Cortex of kidney (tissue), 1 donor: ENCODE measurements at places on chromosomes 3 and 15.

DNA sequence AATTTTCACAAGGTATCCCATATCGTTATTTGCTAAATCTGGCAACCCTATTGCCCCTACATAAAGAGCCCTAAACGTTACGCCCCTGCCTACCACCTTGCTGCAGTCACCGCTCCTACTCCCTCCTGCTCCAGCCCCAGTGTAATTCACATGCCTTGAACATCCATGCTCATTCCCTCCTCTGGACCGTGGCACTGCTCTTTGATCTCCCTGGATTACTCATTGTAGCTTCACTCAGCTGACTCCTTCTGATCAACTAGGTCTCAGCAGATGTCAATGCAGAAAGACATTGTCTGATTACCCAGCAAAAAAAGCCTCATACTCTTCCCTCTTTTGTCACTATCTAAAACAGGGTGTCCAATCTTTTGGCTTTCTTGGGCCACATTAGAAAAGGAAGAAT, 40.7 kb upstream of the KBTBD8 start:
- DNase-seq, result no peak

- no peak for DNase-seq
These were observed 199.4 kb upstream of the TTC14 start for GRCh38 chr3:180402471-180403073.

DNA sequence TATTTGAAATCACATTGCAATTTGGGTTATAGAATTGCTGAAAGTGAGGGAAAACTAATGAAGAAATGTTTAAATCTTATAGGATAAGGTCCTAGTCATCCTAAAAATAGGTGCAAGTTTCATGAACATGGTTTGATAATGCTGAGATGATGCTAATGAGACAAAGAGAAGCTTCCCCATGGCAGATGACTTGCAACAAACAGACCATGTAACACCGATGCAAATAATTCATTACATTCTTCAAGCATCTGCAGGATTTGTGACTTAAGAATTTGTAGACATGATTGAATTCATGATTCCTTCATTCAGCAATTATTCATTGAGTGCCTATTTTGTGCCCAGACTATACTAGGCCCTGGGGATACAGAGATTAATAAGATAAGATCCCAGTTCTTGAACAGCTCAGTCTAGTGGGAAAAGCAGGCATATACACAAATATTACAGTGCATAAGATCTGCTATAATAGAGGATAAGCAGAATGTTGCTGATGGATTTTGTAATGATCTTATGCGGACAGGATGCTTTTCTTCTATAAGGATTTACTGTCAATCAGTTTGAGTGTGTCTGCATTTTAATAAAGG, 367.9 kb upstream of the GBE1 start:
- DNase-seq, result no peak

DNA sequence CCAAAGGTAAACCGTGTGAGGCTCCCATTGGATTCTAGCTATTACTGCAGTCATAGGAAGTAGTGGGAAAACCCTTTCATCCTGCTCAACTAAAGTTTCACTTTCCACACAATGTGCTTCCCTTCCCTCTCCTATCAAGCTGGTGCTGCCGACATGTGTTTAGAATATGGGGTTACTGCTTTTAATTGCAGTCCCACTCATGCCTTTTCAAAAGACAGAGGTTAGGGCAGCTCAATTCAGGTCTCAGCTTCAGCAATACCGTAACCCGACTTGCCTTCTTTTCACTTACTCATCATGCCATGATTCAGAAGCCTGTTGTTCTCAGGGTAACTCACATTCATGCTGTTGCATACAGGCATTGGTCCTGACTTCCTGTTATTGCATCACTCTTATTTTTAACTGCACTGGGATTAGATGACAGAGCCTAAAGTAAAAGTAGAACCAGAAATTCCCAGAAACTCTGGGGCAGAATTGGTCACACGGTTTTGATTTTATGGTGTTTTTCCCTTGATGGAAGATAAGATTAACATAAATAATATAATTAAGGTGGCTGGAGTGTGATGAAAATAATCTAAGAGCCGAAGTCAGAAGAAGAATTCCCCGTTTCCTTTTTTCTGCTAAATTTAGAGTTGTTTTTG, 45.7 kb downstream of the C2CD4B start:
- no peak for DNase-seq

GRCh38 chr15:39889601-39890000, 30.5 kb downstream of the GPR176 start:
- no peak for DNase-seq

GRCh38 chr3:157573780-157574378, 70.7 kb upstream of the VEPH1 start:
- DNase-seq, result no peak

DNA sequence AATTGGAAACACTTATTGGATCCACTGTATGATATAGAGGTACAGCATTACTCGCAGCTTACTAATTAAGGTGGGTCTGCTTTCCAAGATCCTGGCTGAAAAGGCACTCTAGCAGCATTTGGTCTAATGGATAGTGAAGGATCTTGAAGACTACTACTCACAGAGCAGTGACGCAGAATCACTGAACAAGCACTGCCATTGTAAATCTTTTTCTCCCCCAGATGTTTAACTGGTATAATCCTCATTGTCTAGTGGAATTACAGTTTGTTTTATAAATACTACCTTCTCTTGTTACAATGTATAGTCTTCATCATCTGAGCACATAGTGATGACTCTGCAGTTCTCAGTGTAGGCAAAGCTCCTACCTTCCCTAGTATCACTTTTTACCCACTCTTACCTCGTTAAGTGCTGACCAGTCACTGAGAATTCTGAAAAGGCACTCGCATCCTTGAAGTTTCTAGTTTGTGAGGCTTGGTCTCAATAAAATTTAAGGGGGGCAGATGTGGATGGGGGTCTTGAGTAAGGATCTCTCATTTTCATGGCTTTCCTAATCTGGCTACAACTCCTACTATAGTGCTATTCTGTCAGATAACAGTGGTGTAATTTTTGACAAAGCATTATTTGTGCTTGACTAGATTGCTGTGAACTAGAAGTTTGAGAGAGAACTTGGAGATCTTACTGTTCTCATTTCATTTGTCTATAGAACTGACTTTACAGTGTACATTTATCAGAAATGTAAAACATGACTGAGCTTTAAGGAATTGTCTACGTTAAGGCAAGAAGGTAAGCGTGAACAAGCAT, 23.2 kb downstream of the MAPK6 start:
- no peak for DNase-seq

GRCh38 chr3:127065138-127065427, 82.2 kb downstream of the PLXNA1 start:
- DNase-seq, result no peak

DNA sequence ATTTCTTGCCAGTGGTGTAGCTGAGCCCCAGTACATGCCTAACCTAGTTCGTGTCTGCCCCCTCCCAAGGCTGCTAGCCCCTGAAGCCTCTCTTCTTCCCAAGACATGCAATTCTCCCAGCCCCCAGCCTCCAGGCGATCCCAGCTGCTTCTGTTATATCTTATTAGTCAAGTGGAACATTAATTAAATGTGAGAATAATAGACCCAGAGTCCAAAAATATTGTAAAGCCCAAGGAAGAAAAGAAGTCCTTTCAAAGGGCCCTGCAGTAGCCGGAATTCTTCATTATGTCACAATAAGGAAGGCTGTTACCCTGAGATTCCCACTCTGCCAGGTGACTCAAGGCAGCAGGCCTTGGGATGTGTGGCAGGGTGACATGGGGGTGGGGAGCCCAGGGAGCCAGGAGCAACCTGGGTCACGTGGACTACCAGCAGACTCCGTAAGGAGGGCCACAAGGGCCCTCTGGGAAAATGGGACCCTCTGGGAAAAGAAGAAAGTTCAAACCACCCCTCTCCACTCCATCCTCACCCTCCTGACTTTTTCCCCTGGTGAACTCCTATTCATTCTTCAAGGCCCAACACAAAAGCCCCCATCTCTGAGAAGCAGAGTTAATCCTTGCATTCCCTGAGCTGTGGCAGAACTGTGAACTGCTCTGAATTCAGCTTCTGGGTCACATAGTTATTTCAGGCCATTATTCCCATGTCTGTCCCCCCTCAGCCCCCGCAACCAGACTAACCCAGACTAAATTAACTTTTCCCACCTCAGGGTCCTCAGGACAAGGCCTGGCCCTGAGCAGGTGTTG, 21.8 kb upstream of the TRH start:
- DNase-seq, result no peak

DNA sequence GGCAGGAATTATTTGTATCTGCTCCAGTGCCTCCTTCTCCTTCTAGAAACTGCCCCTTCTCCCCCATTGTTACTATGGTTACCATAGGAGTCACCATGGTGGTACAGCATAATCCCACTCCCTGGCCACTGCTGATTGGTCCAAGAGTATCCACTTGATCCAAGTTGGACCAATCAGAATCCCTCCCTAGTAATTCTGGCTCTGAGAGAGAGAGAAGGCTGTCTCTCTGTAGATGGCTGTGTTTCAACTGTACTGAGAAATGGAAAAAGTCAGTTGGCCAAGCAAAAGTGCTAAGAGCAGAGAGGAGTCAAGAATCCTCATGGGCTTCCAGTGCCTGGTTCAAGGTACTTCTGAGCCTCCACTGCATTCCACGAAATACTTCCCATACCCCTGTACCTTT, 120.6 kb upstream of the SPATA12 start:
- DNase-seq, result no peak

GRCh38 chr3:157785102-157785826, 282.0 kb upstream of the VEPH1 start:
- DNase-seq, result no peak

- DNase-seq, result no peak
These were observed 569.2 kb upstream of the RGMA start for GRCh38 chr15:93658026-93658816.

DNA sequence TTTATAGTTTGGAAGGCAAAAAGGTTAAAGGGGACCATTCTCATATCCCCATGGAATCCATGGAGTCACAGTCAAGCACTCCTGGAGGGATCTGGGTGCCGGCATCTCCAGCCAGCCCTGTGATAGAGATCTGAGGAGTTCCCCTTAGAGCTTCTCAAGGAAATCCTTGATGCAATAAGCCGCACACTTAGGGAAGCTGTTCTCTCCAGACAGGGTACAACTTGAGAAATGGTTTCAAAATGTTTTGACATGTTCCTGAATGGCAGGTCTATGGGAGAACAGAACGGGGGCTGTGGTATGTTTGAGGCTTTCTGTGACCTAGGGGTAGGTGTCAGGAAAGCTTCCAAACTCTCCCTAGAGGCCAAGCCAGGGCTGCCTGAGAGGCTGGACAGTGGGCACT, 292.9 kb downstream of the TLE3 start:
- DNase-seq, result no peak

DNA sequence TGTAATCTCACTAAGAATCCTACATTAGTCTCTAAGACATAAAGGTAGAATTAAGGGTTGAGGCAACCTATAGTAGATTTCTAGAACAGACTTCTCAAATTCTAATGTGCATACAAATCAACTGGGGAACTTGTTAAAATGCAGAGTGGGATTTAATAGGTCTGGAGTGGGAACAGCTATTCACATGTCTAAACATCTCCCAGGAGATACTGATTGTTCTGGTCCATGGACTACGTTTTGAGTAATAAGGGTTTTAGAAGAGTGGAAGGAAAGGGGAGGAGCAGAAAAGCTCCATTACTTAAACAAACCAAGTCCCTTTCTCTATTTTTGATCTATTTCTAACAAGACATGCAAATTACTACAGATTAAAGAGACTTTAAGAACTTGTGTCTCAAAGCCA, 524.8 kb downstream of the TUSC7 start:
- no peak for DNase-seq

- no peak for DNase-seq
These were observed 102.4 kb downstream of the KLHL25 start for GRCh38 chr15:85692321-85692720.

GRCh38 chr3:32180141-32180784, 58.2 kb upstream of the CMTM8 start:
- no peak for DNase-seq

DNA sequence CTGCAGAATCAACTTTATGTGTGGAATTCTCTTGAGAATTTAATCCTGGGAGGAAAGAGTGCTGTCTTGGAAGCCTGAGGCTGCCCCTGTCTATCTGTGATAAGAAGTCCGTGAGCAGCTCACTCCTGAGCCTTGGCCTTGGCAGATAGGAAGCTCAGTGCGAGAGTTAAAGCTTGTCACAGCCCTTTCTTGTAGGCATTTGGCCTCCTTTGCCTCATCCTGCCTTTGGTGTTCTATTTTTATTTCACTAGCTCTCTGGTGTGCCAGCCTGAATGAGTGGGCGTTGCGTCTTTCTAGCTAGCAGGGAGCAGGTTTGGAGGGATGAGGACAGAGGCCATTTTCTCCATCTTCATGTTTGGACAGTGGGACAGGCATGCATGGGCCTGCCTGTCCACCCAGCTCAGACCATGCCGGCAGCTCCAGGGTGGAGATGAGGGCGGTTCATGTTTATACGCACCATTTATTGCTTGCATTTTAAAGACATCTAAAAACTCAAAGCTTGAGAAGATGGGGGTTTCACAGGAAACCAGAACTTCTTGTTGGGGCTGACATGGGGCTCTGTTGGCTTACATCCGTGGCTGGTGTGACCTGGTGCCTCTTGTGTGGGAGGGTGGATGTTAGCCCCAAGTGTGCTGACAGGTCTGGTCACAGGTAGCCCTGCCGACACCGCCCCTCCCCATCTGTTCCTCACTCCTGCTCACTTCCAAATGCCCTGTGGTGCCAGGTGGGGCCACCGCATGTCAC, 29.8 kb downstream of the IRAK2 start:
- no peak for DNase-seq

GRCh38 chr3:122324871-122325323, at the start of gene CSTA:
CSTA (plus strand) TSS chr3:122325248; CDS start chr3:122325293, 45 bp downstream.
- DNase-seq, result no peak

DNA sequence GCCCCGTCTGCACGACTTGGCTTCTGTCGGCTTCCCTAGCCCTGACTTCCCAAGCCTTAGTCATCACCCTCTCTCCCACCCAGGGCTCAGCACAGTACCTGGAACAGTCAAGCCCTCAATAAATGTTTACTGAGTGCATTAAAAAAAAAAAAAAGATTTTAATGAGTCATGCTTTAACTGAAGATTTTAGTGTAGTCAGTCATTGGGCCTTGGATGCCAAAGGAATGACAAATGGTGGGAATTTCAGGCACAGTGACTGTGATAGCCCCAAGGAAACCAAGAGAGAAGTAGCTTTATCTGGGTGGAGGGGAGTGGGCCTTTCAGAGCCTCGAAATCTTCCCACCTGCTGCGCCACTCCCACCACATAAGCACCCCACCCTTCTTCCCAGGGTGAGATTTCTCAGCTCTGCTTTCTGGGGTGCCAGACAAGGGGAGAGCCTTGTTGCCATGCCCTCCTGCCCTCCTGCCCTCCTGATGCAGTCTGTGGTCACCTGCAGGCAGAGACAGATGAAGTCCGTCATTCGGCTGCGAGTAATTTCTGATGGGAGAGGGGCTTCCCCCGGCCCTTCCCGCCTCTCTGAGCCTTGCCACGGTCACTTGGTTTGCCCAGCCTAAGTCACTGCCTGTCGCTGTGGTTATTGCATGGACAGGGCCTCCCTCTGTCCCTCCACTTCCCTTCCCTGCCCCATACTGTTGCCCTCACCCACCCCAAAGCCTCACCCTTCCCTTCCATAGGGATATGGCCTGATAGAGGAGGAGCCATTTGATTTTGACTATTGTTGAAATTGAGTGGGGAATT, 41.8 kb downstream of the SMAD3 start:
- no peak for DNase-seq

- no peak for DNase-seq
These were observed 22.0 kb downstream of the RAB27A start for GRCh38 chr15:55267401-55268175.

- no peak for DNase-seq
These were observed 31.8 kb downstream of the GPR176 start for GRCh38 chr15:39888243-39888642.

GRCh38 chr15:69996321-69997160, 101.2 kb downstream of the TLE3 start:
- DNase-seq, result no peak

GRCh38 chr15:32899126-32899596, 181.4 kb downstream of the GREM1 start:
- no peak for DNase-seq
